ENCODE measurements at places on chromosomes 3 and 15.

GRCh38 chr15:37008205-37008604 lies 92.1 kb downstream of the MEIS2 start:
- DNase-seq, result no peak

- peak; percentile 78 for DNase-seq
These were observed at the start of gene SLC9C1 for GRCh38 chr3:112293368-112294321. Gene SLC9C1 (minus strand): TSS chr3:112294216. CDS start chr3:112286791, 7,425 bp downstream.

DNA sequence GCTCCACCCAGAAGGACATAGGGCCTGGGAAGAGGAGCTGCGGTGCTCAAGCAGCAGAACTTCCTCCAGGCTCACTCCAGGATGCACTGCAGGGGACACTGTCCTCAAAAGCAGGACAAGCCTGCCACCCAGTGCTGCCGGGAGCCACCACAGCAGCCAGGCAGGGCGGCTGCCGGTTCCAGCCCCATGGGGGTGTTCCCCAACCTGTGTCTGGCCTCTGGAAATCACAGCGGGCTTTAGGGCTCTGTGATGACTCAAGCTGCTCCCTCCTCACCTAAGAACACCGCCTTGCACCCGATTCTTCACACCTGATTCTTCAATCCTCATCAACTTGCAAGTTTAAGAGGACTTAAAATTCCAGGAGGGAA lies 71.9 kb upstream of the SLC6A11 start:
- peak; percentile 40 for DNase-seq

DNA sequence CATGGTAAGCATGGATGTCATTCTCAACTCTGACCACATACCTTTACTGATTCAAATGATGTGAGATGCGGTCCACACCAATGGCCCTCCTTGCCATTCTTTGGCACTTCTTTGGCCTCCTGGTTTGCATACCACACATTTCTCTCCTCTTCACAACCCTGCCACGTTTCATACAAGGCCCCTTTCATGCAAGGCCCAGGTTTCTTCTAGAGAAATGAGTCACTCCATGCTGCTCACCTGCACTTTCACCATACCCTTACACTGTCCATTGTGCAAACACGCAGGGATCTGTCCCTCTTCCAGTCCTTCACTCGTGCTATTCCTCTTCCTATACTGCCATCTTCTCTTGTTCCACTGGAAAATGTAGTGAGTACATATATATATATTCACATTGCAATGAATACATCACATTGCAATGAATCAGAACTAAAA lies 24.4 kb upstream of the SLC24A5 start:
- no peak for DNase-seq

GRCh38 chr15:75640483-75641178 lies 607 bp upstream of the IMP3 start:
- DNase-seq, result peak; percentile 73

DNA sequence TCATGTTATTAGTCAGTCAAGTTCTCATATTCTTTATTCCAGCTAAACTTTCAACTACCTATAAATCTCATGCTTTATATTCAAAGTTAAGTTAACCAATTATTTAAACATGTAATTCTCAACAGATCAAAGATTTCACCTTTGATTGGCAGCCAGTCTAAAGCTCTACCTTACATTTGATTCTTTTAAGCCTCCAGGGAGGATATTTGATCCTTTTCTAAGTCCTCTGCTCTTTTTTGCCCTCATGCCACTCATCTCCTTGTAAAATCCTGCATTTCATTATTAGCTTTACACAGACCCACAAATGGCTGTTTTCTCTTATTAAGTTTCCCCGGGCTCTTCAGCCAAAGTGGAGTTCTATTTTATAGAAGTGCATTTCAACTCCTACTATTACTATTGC lies 134.1 kb downstream of the NLGN1 start:
- no peak for DNase-seq

DNA sequence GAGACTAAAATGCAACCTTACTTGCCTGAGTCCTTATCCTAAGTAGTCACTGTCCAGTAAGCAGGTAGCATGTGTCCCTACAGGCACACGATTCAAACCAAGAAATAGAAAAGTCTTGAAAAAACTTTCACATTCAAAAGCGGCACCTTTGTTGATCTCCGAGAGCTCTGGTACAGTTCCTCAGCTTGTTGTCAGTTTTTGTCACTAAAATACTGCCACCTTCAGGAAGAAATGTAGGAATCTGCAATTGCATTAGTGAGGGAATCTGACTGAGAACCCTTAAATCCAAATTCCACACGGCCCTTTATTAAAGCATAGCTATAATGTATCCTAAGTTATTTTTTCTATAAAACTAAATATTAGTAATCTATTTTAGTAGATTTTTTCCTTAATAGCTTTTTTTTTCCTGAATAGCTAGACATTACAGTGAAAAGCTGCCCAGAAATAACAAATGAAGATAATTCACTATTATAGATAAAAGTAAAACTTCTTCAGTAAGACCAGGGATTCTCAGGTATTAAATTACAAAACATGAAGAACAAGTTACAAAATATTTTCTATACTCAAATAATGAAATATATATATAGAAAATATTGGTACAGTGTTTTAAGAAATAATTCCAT lies 44.0 kb downstream of the CCDC54 start:
- DNase-seq, result peak; percentile 61

GRCh38 chr15:56653107-56653506 lies 80.2 kb downstream of the ZNF280D start:
- no peak for DNase-seq

DNA sequence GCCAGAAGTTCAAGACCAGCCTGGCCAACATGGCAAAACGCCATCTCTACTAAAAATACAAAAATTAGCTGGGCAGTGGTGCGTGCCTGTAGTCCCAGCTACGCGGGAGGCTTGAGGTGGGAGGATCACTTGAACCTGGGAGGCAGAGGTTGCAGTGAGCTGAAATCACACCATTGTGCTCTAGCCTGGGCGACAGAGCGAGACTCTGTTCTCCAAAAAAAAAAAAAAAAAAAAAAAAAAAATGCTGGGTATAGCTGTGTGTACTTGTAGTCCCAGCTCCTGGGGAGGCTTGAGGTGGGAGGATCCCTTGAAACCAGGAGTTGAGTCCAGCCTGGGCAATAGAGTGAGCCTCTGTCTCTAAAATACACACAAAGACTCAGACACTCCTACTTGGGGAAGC lies 32.0 kb downstream of the PPP1R2 start:
- DNase-seq, result no peak

DNA sequence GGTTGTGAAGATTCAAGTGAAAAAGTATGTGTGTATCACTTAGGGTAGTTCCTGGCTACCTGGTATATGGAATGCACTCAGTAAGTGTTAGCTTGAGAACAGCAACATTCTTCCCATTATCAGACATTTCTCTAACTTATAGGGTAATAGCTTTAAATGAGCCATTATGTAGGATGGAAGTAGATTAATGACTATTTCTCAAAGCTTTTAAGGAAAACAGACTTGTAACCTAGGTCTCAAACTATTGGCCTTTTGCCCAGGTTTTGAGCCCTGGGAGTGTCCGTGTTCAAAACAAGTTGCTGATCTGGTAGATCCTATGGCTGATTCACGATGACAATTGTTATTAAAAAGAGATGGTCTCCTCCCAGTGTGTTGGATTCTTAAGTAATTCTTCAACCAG lies 129.1 kb upstream of the UMPS start:
- no peak for DNase-seq

- DNase-seq, result no peak
These were observed 182.2 kb downstream of the UBE2E2 start for GRCh38 chr3:23385327-23385726.

DNA sequence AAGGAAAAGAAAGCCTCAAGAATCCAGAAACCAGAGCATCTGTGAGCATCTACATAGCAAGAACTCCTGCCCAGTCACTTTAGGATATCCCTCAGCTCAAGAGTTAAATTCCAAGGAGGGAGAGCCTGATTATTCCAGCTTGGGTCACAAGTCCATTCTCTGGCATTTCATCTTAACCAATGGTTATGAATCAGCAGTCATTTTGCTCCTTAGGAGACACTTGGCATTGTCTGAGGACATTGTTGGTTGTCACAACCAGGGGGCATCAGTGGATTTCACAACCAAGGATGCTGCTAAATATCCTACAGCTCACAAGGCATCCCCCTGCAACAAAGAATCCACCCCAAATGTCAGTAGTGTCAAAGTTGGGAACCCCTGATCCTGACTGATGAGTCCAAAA lies 51.0 kb upstream of the LMCD1 start:
- no peak for DNase-seq

GRCh38 chr3:66761093-66761780 lies 236.9 kb upstream of the KBTBD8 start:
- no peak for DNase-seq

All from SW480 (cell line).